Activated CD8-positive, alpha-beta T cell treated with anti-CD3 and anti-CD28 coated beads for 36 hours (primary cell): ENCODE measurements at places on chromosomes 16 and 17. TPM values are rescaled to one million over a fixed set of nuclear protein-coding genes. Genes with fewer than 3 reads are reported as not detected.

The BLTP2 gene
- 140 TPM for total RNA-seq

The WNT9B gene
- total RNA-seq = not detected

The OMG gene
- 0.11 TPM for total RNA-seq

The PER1 gene
- 123 TPM for total RNA-seq

The TAC4 gene
- not detected for total RNA-seq

The MEOX1 gene
- total RNA-seq = 0.47 TPM

The PYY gene
- total RNA-seq = not detected

The ABCA9 gene
- not detected for total RNA-seq

The POLR3K gene
- 52.6 TPM for total RNA-seq

The TNP2 gene
- not detected for total RNA-seq

The CHD3 gene
- total RNA-seq = 139 TPM

The ZNF629 gene
- total RNA-seq = 3.2 TPM

The ATP6V0D1 gene
- total RNA-seq = 17.5 TPM

The AOC3 gene
- 2.0 TPM for total RNA-seq

The KCNJ18 gene
- total RNA-seq = not detected

The SERPINF2 gene
- total RNA-seq = 0.18 TPM

The HASPIN gene
- 21.3 TPM for total RNA-seq

The CLEC19A gene
- not detected for total RNA-seq

The EPN2 gene
- 3.2 TPM for total RNA-seq

The BBS2 gene
- 17.6 TPM for total RNA-seq

The ARL4D gene
- total RNA-seq = 3.4 TPM

The KRT33A gene
- not detected for total RNA-seq

The NPIPA7 gene
- 5.7 TPM for total RNA-seq

The AATK gene
- total RNA-seq = 0.98 TPM

The DHX58 gene
- 36.2 TPM for total RNA-seq

The PRR29 gene
- 0.74 TPM for total RNA-seq

The EVI2A gene
- total RNA-seq = 37.0 TPM

The HOXB1 gene
- total RNA-seq = not detected

The TSPOAP1 gene
- 21.1 TPM for total RNA-seq

The TVP23B gene
- 27.8 TPM for total RNA-seq

The TMC7 gene
- not detected for total RNA-seq

The TBC1D3H gene
- total RNA-seq = not detected

The HOXB9 gene
- total RNA-seq = 7.0 TPM

The WIPI1 gene
- total RNA-seq = 13.1 TPM

The CES5A gene
- not detected for total RNA-seq

The GLIS2 gene
- 0.49 TPM for total RNA-seq

The MFAP4 gene
- 0.70 TPM for total RNA-seq

The DNASE1L2 gene
- total RNA-seq = 0.32 TPM

The PPM1D gene
- total RNA-seq = 12.3 TPM

The APOH gene
- total RNA-seq = not detected

The MYH2 gene
- not detected for total RNA-seq

The PHB1 gene
- total RNA-seq = 381 TPM

The PMP22 gene
- not detected for total RNA-seq

The ZNF319 gene
- 7.0 TPM for total RNA-seq

The MAZ gene
- 382 TPM for total RNA-seq

The SLC16A13 gene
- total RNA-seq = 5.9 TPM

The TMEM238L gene
- total RNA-seq = not detected

The UMOD gene
- total RNA-seq = not detected

The RUNDC3A gene
- 0.22 TPM for total RNA-seq

The IRX3 gene
- not detected for total RNA-seq

The GDPD1 gene
- total RNA-seq = 2.0 TPM

The TNS4 gene
- 5.8 TPM for total RNA-seq

The TEKT3 gene
- total RNA-seq = not detected

The CD19 gene
- 1.3 TPM for total RNA-seq

The ABCA5 gene
- 13.2 TPM for total RNA-seq

The TNFRSF17 gene
- total RNA-seq = not detected

The TEDC2 gene
- 30.7 TPM for total RNA-seq

The OR2C1 gene
- not detected for total RNA-seq
